Glomerular endothelial cell (primary cell): ENCODE measurements at places on chromosomes 11 and 22. TPM values are rescaled to one million over a fixed set of nuclear protein-coding genes. Genes with fewer than 3 reads are reported as not detected.

Gene GAL
- 2.8 and 4.5 TPM in 2 replicates for total RNA-seq

Gene MOV10L1
- 2.1 and 11.7 TPM in 2 replicates for total RNA-seq

Gene APBB1
- total RNA-seq: 36.3 and 46.7 TPM in 2 replicates

Gene YWHAH
- 143 and 188 TPM in 2 replicates for total RNA-seq

Gene OR56A1
- under 0.01 TPM in 1 of 2 replicates, not detected in the other for total RNA-seq

Gene OLFML1
- total RNA-seq: not detected in 2 replicates

Gene SCN4B
- 0.23 and 0.92 TPM in 2 replicates for total RNA-seq

Gene LSP1
- total RNA-seq: 1.1 TPM in 1 of 2 replicates, not detected in the other
